H54 (cell line): ENCODE measurements at places on chromosomes 3 and 15.

DNA sequence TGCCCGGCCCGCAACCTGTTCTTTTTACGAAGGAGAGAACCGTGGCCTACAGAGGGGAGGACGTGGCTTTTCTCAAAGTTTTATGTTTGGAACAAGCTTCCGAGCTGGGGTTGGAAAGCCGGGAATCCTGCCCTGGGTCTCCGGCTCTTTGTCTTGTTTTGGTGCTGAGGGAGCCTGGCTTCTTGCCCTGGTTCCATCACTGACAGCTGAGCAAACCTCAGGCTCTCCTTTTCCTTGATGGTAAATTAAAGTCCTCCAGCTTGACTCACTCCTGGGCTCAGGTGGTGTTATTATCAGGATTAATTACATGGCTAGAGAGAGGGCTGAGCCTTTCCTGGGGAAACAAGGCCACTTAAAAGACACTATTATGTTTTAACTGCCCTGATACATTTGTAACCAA lies 289.5 kb upstream of the RGMA start:
- DNase-seq: no peak

GRCh38 chr3:123397050-123397590 lies 51.8 kb downstream of the ADCY5 start:
- DNase-seq: no peak

DNA sequence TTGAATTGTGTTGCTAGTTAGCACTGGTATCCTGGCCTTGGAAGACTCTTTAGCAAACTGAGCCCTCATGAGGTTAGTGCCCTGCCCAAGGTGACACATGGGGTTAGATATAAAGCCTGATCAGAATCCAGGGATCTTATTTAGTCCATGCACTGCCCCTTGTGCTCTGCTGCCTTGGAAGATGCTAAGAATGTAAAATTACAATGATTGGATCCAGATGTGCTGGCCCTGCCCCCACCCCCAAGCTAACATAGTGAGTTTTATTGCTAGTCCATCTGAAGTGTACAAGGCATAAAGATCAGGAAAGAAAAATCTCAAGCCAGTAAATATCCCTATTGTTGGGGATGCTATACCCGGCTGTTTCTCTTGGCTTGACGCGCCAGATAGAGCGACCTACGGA lies 248.1 kb upstream of the C2CD4B start:
- DNase-seq: no peak

DNA sequence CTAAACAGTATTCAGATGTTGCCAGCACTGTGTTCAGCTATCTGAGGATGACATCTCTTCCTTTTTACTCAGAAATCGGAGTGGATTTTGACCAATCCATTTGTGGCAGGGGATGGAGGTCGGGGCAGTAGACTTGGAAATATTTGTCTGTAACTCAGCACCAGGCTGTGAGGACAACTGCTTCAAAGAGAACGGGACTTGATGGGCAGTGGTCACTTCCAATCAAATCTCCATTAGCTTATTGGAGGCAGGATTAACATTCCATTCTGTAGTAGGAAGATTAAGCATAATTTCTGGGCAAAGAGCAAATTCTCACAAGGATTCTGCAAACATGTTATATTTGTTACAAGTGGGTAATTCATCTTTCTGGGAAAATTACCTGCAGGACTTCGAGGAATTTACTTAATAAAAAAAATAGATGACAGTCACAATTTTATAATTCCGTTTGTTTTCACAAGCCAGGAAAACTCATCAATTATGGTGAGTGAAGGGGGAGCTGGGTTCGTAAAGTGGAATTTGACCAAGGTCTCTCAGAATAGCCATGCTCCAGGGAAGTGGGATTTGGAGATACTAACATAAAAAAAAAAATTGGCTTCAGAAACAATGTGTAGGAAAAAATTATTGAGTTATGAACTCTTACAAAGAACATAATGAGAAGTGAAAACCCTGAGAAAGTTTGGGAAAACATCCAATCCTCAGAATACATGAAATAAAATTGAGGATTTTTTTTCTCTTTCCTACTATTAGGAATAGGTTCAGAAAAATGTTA lies 18.1 kb downstream of the CRABP1 start:
- no peak for DNase-seq
